Activated B cell treated with CpG ODN at 0.5 μM for 24 hours (primary cell): ENCODE measurements at places on chromosomes 16 and 17.

DNA sequence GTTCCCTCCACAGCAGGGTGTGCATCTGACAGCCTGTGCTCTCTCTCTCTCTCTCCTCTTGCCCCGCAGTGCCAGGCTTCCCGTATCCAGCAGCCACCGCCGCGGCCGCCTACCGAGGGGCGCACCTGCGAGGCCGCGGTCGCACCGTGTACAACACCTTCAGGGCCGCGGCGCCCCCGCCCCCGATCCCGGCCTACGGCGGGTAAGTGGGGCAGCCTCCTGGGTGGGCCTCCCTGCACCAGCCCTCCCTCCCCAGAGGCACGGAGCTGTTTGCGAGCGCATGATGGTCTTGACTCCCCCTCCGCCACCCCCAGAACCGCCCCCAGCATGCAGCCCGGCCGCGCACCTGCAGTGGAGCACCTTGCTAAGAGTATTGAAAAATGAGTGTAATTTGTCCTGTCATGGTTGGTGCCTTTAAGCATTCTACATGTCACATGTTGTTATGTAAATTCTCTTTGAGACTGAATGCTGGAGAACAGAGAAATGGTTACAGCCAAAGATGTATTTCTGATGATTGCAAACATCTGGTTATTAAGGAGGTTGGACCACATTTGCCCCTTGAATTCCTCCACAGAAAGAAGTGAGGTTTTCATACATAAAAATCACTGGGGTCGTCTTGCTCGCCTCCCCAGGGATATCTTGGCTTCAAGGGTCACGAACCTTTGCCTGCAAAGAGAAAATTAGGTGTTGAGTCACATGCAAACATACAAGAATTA, 321.3 kb downstream of the RBFOX1 start:
- H3K27ac ChIP-seq = no peak overlapping the region
- H3K27me3 ChIP-seq = no peaks in the 10 kb centered on the region
- H3K36me3 ChIP-seq = no peaks in the 10 kb centered on the region
- H3K4me1 ChIP-seq = no peaks in the 10 kb centered on the region

- no peak overlapping the region for H3K27ac ChIP-seq
- no peaks in the 10 kb centered on the region for H3K4me1 ChIP-seq
- no peak for DNase-seq
- no peak overlapping the region for H3K4me3 ChIP-seq
- peaks cover 9% of the 10 kb centered on the region for H3K27me3 ChIP-seq
Observed at GRCh38 chr16:79337906-79338305, 262.6 kb downstream of the MAF start.

DNA sequence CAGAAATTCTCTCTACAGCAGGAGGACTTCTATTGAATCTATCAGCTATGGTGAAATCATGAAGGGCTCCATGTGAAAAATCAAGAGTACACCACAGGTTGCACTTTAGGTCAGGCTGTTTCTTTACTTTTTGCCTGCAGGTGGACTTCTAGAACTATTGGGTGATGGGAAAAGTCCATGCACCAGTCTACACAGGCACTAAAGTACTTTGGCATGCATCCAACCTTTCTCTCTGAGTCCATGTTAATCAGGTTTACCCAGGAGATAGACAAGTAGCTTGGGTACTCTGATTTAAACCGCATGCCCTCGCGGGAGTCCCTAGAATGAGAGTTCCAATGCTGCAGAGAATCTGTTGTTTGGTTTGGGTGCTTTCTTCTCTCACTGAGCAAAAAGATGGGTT, 9.1 kb upstream of the ANKFN1 start:
- no peaks in the 10 kb centered on the region for H3K4me1 ChIP-seq
- no peak for DNase-seq
- peaks cover 2% of the 10 kb centered on the region for H3K27me3 ChIP-seq
- no peak overlapping the region for H3K27ac ChIP-seq
- no peak overlapping the region for H3K4me3 ChIP-seq

DNA sequence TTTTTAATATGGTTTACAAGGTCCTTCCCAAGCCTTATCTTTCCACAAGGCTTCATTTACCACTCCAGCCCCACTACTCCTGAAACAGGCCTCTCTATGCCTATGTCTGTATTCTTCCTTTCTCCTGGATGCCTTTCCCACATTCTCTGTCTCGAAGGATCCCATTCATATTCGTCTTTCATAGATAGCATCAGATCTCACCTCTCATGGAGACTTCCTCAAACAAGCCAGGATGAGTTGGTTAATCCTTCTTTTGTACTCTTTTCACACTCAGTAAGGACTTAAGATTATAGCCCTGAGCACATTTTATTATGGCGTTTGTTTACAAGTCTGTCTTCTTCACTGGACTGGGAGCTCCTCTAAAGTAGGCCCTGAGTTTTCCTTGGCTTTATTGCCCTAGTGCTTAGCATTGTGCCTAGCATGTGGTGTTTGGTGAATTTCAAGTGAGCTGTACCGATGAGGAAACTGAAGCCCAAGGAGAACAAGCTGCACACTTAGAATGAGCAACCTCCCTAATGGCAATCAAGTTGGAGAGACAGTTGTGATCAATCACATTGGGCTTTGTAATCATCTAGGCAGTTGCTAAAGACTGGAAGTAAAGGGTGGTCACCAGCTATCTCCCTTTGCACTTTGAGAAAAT, 10.0 kb upstream of the TBX4 start:
- H3K4me3 ChIP-seq = no peak overlapping the region
- no peaks in the 10 kb centered on the region for H3K4me1 ChIP-seq
- no peak overlapping the region for H3K27ac ChIP-seq
- no peak for DNase-seq
- no peaks in the 10 kb centered on the region for H3K36me3 ChIP-seq
